ENCODE measurements at places on chromosomes 3 and 15. TPM values are rescaled to one million over a fixed set of nuclear protein-coding genes. Genes with fewer than 3 reads are reported as not detected.

DNA sequence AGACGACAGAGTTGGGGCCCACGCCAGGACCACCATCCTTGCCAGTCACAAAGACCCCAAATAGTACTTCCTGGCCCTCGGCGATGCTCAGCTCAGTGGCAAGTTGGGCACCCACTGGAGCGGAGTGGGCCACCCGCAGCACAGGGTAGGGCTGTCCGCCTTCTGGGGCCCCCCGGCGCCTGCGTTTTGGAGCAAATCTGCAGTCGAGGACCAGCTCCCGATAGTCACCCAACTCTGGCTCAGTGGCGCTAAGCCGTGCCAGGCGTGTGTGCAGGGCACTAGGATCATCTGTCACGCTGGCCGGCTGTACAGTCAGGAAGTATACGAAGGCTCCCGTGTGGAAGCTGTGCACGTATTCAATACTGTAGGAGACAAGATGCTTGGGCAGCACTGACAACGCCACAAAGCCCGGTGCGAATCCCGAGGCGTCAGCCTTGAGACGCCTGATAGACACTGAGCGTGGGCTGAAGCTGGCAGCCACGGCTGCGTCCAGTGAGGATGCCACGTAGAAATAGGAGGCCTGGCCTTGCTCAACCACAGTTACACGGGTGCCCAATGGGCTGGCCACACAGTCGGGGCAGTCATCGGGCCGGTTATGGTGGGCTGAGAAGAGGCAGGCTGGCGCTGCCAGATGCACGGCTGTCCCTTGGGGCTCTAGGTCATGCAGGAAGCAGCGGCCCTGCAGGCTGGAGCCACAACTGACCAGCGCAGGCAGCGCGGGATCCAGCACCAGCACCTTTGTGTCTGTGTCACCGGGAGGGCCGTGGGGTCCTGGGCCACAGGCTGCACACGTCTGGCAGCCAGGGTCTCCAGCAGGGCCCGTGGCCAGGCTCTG, 945 bp downstream of the MST1R start:
- DNase-seq = no peak

- DNase-seq = no peak
Observed at GRCh38 chr3:48851407-48851806, 3.7 kb upstream of the PRKAR2A start.

- DNase-seq = no peak
Observed at GRCh38 chr3:128395500-128396162, 71.1 kb downstream of the DNAJB8 start.

The NANOGP8 gene
- not detected for total RNA-seq

The RTF1 gene
- 41.8 TPM for total RNA-seq

Measured in Caki2 (cell line).